Left cardiac atrium (tissue), 4 donors: ENCODE measurements at places on chromosomes 3 and 15.

DNA sequence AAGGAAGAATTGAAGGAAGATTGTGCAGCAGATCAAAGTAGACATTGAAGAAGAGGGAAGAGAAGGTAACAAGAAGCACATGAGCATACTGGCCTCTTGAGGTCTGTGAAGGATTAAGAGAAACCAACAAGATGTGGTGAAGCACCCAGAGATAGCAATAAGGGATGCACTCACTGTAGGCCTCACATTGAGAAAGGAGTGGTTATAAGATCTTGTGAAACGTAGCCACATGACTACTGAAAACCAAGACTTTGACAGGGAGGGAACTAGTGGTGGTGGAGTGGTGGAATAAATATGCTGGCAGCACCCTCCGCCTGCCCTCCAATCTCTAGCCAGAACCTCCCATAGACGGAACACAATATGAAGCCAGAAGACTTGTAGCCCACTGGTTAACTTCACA lies 651.2 kb downstream of the DIPK2A start:
- no peak for DNase-seq

GRCh38 chr3:130379274-130379673 lies 33.8 kb downstream of the COL6A5 start:
- DNase-seq, result no peak

DNA sequence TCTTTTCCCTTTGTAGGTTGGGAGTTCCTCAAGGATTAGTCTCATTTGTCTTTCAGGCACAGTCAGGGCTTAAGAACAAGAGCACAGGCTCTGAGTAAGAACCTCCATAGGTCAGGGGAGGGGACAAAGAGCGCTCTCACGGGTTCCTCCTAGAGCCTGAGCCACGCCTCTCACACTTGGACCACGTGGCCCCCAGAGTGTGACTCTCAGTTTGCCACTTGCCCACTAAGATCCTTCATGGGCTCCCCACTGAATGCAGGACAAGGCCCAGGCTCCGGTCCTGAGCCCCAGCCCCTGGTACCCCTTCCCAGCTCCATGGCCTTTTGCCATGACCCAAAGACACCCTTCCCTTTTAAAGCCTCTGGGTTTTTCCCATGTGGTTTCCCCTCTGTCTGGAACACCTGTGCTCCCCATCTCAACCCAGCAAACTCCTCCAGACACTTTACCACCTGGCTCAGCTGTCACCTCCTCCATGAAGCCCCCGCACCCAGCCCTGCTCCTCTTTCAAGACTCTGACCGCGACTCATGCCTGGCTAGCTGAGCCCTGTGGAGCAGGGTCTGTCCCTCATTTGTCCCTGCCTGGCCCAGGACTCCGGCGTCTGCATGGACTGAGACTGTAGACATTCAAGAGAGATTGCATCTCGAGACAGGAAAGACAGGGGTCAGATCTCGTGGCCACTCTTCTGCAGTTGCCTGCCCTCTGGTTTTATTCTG lies 32.7 kb downstream of the IQSEC1 start:
- DNase-seq, result no peak

- DNase-seq, result no peak
Observed at GRCh38 chr15:66099950-66100671, 153.4 kb downstream of the MEGF11 start.

- no peak for DNase-seq
Observed at GRCh38 chr15:70810916-70811578, 42.9 kb downstream of the LARP6 start.

DNA sequence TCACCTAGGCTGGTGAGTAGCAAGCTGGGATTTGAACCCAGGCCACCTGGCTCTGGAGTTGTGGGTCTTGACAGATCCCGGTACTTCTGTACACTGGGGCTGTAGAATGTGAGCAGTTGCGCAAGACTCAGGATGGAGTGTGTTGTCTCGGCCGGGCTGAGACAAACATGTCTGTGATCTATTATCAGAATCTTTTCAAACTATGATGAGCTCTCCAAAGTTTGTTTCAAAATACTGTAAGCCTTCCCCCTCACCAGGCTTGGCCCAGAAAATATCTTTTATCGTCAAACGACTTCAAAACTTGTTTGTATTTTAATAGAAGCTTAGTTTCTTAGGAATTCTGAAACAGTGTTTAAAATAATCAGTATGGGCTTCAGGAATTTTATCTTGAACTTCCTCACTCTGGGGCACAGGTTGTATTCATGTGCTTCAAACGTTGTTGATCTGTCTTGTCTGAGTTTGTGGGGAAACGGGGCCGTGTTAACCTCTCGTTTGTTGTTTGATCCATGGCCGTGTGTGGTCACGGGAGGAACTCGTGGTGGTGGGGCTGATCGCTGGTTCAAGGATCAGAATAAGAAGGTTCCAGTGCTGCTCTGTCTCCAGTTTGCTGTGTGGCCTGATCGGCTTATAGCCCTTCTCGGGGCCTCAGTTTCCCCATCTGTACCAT lies 40.3 kb upstream of the TFRC start:
- no peak for DNase-seq

DNA sequence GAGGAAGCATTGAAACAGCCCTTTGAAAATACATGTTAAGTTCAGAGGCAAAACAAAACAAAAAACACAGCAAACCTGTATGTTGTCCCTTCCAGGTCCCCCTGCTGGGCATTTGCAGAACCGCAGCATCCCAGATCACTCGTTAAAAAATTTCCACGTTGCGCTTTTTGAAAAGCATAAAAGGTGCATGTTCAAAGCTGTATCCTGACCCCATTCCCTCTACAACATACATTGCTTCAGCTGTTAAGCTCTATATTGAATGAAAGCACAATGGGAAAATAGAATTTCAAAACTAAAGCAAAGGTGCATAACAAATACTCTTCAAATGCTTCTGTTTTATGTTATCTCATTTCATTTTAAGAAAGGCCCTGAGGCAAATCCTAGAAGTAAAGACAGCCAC lies 328.3 kb downstream of the THSD4 start:
- DNase-seq, result peak; percentile 70

GRCh38 chr3:23600167-23600871 lies 205.4 kb upstream of the UBE2E1 start:
- no peak for DNase-seq

DNA sequence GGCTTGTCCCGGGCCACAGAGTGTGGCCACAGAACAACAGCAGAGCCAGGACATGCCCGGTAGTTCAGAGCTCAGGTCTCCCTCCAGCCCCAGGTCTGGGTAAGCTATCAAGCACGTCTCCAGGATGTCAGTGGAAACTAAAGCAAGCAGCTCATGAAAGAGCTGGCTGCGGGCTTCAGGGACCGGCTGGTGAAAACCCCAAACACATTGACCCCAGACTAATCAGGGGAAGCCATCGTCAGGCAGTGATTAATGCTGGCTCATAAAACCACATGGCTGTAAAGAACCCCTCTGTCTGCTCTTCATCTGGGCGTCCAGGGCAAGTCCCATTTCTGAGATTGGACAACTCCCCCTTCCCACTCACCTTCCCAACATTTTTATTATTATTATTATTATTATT lies 37.8 kb downstream of the LMCD1 start:
- DNase-seq, result no peak

- peak; percentile 50 for DNase-seq
Observed at GRCh38 chr3:9600597-9600996, 47.0 kb upstream of the LHFPL4 start.

DNA sequence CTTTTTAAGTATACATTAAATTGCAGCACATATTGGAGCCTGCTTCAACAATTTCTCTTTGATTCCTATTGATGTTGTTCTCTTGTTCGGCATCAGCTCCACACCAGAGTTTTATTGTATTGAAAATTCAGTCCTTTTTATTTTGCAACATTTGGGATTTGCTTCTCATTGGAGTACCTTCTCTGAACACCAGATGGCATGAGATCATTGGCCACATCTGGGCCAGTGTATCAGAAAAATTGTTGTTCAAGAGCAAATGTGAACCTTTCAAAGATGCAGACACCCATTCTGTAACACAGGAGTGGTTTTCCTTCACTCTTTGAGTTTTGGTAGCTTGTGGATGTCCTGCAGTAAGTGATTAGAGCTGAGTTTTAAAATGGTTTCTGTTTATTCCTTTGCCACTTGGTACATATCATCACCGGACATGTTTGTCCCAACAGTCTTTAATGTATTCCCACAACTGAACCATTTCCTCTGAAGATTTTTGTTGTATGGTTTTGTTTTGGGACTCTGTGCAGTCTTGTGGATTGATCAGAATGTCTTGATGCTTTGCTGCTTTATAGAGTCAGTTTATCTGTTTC lies 96.1 kb downstream of the MCTP2 start:
- DNase-seq, result no peak

DNA sequence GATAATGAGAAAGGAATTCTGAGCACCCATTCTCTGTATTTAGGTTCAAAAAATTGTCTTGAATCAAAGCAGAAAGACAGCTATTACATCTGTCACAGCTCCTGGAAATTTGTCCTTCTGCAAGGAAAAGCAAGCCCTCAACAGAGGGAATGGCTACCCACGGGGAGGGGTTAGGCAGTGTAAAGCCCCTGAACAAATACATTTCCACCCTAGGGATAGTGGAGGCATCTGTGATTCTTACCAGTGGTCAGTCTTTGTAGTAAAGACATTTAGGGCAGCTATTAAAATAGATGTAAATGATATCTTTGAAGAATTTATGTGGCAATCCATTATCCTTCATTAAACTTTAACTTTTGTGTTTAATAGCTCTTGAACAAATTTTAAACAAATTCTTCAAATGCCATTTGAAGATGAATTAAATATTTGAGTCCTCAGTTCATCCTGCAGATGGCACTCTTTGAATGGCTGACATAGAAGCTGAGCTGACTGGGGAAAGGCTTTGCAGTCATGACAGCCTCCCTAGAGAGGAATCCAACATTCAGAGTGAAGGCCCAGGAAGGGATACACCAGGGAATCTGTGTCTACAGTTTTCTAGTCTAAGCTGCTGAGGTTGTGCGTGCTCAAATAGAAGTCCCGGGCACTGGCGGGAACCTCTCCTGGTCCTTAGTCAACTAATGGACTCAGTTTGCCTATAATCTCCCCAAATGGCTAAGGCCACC lies 359.7 kb upstream of the ROPN1 start:
- DNase-seq, result no peak

DNA sequence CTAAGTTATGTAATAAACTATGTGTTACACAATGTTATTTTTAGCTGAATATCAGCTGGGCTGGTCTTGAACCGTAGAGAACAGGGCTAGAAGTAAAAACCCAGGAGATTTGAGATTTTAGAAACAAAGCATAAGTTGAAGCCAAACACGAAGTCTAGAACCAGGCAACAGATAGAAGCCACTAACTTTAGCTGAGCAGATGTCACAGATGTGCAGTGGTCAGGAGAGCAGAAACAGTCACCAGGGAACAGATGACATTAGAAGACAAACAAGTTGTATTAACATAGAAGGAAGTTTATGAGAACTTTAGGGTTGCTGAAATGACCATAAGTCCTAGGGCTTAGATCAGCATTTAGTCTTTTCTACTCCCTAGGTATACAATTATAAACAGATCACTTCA lies 731.0 kb downstream of the ZNF385D start:
- DNase-seq, result no peak

DNA sequence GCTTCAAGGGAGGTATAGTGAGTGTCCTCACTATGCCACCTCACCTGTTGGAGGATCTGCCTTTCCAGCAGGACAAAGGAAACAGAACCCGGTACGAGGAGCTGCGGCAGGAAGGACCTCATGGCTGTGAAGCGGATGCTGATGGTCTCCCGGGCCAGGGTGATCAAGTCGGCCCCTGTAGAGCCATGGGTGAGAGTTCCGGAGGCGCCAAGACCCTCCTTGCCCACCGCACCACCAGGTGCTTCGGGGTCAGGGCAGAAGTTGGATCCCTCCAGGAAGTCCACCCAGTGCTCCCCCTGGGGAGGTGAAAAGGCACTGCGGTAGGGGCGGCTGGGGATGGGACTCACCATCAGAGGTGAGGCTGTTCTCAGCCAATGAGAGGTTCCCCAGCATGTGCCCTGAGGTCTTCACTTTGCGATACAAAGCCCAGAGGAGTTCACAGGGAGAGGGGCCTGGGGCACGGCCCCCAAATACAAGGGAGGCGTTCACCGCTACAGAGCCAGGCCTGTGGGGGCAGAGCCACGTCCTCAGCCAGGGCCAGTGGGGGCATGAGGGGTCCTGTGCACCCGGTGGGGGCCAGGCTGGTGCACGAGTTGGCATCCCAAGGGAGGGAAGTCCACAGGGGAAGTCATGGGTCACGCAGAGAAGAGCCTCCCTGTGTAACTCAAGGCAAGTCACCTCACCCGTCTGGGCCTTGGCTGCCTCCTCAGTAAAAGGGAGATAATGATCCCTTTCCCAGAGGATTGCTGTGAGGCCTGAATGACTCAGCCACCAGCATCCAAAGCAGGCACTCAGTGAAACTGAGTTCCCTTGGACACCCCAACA lies 27.7 kb downstream of the C15orf39 start:
- peak; percentile 15 for DNase-seq

- no peak for DNase-seq
Observed at GRCh38 chr3:139803294-139803693, 125.5 kb upstream of the NMNAT3 start.

GRCh38 chr15:65226221-65226620 lies 14.9 kb upstream of the CILP start:
- no peak for DNase-seq

DNA sequence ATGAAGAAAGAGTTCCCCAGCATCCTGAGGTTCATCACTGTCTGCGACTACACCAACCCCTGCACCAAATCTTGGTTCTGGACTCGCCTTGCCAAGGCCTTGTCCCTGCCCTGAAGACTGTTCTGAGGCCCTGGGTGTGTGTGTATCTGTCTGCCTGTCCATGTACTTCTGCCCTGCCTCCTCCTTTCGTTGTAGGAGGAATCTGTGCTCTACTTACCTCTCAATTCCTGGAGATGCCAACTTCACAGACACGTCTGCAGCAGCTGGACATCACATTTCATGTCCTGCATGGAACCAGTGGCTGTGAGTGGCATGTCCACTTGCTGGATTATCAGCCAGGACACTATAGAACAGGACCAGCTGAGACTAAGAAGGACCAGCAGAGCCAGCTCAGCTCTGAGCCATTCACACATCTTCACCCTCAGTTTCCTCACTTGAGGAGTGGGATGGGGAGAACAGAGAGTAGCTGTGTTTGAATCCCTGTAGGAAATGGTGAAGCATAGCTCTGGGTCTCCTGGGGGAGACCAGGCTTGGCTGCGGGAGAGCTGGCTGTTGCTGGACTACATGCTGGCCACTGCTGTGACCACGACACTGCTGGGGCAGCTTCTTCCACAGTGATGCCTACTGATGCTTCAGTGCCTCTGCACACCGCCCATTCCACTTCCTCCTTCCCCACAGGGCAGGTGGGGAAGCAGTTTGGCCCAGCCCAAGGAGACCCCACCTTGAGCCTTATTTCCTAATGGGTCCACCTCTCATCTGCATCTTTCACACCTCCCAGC lies 2.9 kb downstream of the MYD88 start:
- DNase-seq, result no peak

GRCh38 chr3:129233538-129233937 lies 15.9 kb upstream of the COPG1 start:
- DNase-seq, result no peak
